HS-27A (cell line): ENCODE measurements at places on chromosomes 1 and 21.

DNA sequence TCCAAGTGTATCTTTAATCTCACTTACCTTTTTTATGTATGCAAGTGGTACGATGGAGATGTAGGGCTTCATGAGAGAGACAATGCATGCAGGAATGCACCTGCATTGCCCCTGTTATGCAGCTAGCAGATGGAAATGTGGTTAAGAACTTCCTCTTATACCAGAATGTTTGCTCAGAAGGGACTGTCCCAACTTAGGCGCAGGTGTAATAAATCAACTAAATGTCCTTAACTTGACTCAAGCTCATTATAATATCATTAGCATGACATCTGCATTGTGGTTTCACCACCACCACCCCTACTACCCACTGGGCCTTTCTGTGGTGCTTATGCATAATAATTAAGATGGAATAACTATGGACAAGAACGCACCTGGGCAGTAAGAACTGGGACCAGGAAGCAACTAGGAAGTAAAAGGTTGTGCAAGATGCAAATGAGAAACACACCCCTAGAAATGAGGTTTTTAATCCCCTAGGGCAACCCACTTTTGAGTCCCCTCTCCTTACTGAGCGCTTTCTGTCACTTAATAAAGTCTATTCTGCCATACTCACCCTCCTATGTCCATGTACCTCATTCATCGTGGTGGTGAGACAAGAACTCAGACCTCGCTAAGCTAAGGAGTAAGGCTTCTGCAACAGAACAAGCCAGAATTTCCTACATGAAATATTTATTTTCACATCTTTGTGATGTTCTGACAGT is 1103.3 kb upstream of the B3GALT2 start:
- DNase-seq: no peak

DNA sequence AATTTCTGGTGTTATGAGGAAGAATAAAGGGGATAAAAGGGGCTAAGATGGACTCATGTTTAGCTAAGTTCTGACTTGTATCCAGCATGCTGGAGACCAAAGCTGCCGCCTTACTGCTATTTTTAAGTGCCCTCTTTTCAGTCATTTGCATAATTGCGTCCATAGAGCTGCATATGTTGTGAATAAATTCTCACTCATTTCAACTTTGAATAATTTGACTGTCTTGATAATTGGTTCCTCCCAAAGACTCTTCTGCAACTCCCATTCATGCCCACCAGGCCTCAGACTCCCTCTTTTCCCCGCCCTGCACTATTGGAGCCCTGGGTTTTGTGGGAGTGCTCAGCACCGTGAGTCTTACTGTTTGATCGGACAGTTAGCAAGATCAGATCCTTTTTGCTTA is 45.0 kb downstream of the KIAA0040 start:
- DNase-seq: no peak

DNA sequence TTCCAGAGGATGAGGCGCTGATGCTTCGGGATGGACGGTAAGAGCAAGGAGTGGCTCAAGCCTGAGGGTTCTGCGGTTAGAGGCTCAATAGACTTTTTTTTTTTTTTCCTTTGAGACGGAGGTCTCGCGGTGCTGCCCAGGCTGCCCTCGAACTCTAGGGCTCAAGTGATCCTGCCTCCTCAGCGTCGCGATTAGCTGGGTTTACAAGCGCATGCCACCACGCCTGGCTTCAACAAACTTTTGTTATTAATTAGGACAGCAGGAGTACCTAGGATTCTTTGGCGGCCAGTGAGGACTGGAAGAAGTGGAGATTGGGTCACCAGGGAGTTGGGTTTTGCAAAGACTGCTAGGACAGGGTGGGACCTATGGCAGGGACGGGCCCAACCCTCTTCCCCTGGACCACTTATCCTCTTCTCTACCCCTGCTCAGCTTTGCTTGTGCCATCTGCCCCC is 587 bp downstream of the SCNM1 start:
- DNase-seq: peak; percentile 36

DNA sequence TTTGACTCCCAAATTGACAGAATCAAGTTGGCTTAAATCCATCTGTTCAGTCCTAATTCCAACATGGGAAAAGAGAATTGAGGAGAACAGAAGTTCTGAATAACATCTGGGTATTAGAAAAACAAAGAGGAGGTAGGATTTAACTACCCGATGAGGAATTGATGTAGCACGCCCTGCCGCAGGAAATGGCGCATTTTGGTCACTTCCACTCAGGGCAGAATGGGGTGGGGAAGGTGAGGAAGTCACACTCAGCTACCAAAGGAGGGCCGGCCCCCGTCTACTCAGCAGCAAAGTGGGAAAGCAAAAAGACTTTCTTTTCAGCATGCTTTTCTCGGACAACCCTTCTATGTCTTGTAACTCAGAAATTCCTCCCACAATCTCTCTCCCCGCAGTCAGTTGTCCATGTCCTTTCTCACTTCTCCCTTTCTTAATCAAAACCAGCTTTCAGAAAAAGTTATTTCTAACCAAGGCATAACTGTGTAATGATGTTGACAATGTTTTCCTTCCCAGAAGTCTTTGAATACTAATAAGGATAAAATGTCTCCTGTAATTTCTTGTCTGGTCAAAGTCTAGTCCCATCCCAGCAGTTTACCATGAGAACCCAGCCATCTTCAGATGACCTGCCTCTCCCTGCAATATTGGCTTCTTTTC is 60.5 kb upstream of the SIPA1L2 start:
- no peak for DNase-seq

GRCh38 chr1:97905141-97905940 is 15.5 kb downstream of the DPYD start:
- no peak for DNase-seq

DNA sequence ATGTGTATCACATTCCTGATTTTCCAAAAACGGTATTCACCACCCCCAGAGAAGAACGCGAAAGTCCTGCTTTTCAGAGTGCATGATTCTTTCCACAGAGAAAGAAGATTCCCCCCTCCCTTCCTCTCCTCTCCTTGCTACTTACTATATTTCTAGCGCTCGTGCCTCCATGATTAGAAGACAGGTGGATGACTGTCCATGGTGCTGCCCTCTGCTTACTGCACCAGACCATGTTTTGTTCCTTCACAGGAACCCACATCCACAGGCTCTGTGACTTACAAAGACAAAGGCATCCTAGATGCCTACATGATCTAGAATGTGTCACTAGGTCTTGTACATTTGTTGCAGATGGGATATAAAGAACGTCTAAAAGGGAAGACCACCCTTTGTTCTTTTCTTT is 49.1 kb upstream of the ZNF648 start:
- no peak for DNase-seq

DNA sequence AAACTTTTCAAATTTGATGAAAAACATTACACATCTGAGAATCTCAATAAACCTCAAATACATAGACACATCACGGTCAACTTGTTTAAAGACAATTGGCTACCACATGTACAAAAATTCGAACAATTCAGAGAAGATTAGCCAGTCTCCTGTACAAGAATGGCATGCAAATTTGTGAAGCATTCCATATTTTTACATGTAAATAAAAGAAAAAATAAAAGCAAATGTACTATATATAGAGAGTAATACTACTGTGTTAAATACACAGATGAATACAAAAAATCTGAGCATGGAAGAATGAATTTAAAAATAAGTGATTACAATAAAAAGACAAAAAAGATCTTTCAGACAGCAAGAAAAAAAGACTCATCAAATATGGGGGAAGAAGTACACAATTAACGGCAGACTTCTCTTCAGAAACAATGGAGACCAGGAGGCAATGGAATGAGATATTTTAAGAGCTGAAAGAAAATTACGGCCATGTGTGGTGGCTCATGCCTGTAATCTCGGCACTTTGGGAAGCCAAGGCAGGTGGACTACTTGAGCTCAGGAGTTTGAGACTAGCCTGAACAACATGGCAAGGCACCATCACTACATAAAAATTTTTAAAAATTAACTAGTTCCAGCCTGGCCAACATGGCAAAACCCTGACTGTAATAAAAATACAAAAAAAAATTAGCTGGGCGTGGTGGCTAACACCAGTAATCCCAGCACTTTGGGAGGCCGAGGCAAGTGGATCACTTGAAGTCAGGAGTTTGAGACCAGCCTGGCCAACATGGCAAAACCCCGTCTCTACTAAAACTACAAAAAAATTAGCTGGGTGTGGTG is 23.2 kb downstream of the HAX1 start:
- DNase-seq: no peak

GRCh38 chr1:196302981-196303380 is 305.3 kb downstream of the KCNT2 start:
- DNase-seq: no peak

DNA sequence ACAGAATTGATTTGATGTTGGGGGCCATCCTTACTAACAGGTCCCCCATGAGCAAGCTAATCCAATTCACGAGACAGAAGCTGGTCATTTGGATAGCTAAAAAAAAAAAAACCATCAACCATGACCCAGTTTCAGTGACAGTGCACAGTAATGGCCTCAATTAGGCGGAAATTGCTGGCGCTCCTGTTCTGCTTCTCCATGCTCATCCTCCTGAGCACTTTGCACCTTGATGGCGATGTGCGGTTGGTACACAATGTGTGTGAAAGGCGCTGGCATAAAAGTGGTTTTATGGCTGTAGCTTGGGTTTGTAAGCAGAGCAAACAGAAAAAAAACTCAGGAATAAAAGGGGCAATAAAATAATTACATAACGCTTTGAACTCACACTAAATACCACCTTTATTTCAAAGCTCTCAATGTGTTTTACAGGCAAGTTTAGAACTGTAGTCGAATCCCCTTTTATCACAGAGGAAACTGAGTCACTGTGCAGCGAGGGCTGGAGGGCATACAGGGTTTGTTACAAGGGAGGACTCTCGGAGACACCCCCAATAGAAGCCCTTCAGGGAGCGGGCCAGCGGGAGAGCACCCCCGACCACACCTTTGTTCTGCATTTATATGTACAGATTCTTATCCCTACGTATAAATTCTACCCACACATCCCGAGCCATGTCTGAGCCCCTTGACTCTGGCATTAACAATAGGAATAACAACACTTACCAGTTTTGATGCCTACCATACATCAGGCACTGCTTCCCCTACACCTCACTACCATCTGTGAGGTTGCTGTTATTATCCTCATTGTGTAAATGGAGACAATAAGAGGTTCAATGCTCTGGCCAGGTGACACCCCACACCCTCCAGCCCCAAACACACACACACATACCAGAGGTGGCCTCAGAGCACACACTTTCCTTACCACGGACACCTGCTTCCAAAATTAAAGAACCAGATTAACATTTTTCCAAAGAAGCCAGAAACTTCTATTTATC is 213.5 kb upstream of the IRF2BP2 start:
- DNase-seq: no peak

DNA sequence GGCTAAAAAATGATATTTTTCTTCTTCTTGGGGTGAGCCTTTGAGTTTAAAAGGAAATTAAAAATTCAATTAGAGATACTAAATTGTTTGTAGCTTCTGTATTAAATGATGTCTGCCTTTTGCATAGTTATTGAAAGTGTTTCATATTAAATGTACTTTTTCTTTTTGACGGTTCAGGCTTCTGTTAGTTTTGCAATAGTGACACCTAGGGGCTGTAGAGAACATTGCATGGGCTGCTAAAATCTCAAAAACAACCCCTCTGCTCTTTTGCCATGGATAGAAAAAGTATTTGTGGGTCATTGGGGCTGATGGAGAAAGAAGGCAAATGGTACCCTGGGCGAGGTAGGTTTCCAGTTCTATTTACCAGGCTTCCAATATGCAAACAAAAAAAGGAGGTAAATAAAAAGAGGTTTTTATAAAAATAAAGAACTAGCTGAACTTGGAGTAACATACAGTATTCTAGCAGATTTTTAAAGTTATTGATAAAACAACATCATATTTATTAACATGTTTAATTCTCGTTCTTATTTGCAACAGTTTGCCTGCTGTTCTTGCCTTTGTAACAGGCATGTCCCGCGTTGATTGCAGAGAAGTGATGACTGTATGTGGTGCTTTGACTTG is 115.4 kb upstream of the HOOK1 start:
- no peak for DNase-seq

- no peak for DNase-seq
These were observed 116.8 kb upstream of the WNT4 start for GRCh38 chr1:22259551-22260282.

- DNase-seq: no peak
These were observed 11.4 kb upstream of the MNDA start for GRCh38 chr1:158819461-158820443.

DNA sequence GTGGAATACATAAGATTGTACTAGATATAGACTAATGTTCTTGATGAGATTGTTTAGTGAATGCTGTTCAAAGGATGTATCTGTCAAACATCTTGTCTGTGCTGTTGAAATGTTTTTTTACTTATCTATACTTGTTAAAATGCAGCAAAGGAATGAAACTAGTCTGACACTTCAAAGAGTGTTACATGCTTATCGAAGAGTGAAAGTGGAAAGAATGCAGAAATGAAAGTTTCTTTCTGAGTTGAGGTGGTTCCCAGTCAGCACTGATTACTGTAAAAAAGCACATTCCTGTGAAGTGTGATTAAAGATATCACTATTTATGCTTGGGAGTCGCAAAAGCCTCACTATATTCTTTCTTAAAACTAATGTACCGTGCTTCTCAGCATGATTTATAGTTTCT is 1225.2 kb downstream of the NCAM2 start:
- DNase-seq: no peak

DNA sequence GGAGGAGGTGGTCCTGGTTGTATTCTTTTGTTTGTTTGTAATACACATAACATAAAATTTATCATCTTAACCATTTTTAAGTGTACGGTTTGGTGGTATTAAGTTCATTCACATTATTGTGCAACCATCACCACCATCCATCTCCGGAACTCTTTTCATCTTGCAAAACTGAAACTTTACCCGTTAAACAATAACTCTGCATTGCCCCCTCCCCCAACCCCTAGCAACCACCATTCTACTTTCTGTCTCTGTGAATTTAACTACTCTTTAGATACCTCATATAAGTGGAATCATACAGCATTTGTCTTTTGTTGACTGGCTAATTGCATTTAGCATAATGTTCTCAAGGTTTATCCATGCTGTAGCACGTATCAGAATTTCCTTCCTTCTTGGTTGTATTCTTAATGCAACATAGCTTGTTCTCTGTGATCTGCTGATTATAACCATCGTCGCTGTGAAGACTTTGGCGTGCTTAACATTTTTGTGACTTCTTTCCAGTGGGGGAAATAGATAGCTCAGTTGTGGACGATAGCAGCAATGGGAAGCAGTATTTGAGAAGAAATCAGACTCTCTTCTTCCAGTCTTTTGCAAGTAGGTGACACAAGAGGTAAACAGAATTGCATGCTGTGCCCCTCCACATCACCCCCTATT is 117.5 kb upstream of the HOOK1 start:
- no peak for DNase-seq

GRCh38 chr21:35145626-35146233 is 96.6 kb upstream of the RUNX1 start:
- no peak for DNase-seq

GRCh38 chr21:34603710-34604057 is 11.2 kb downstream of the RCAN1 start:
- no peak for DNase-seq

- no peak for DNase-seq
These were observed 44.8 kb downstream of the USP25 start for GRCh38 chr21:15774590-15774989.

DNA sequence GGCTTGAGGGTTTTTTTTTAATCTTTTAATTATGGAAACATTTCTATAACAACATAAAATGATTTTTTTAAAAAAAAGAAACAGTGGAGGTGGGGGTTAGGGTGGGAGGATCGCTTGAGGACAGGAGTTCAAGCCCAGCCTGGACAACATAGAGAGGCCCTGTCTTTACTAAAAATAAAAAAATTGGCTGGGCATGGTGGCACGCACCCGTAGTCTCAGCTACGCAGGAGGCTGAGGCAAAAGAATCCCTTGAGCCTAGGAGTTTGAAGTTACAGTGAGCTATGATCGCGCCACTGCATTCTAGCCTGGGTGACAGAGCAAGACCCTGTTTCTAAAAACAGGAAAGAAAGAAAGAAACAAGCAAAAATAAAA is 32.2 kb upstream of the RNF11 start:
- no peak for DNase-seq

GRCh38 chr1:167800251-167800650 is 78.5 kb downstream of the MPZL1 start:
- DNase-seq: no peak
